Activated CD4-positive, alpha-beta T cell treated with anti-CD3 and anti-CD28 coated beads for 24 hours (primary cell): ENCODE measurements at places on chromosomes 2 and 18.

DNA sequence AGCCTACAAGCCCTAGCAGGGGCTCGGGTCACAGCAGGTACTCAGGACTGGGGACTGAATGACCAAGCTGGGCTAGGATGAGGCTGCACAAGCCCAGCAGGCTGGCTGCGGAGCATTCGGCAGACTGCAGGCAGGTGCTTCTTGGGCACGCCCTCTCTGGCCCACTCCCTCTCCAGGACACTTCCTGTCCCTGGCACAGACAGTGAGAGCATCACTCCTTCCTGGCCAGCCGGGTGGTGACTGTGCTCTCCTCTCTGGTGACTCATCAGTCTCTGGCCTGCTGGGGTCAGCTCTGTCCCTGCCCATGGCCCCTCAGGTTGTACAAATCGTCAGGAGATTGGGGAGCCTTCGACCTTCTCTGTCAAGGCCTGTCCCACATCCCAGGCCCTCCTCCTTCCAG is 22.5 kb downstream of the C1QL2 start:
- DNase-seq, result no peak

- no peak for DNase-seq
Observed at GRCh38 chr2:21944536-21944935, 820.8 kb downstream of the TDRD15 start.

GRCh38 chr2:234107861-234108260 is 57.4 kb downstream of the SPP2 start:
- DNase-seq, result no peak

DNA sequence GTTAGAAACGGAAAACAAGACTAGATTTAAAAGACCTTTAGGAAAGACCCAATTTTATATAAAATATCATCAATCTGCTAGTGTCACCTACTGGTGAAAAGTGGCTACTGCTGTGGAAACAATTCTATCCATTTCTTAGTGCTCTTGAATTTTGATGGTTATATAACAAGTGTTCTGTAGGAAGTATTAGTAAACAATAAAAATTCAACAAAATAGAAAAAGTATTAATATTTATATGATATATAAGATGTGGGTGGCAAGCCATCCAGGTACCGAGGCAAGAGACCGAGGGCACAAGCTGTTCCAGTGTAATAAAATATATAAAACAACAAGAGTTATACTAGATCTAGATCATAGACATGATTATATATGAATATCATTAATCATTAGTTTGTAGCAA is 6.2 kb upstream of the TMEM87B start:
- DNase-seq, result no peak

GRCh38 chr18:58970943-58971790 is 106.5 kb downstream of the ZNF532 start:
- DNase-seq, result no peak

GRCh38 chr2:101063352-101064124 is 61.4 kb downstream of the RPL31 start:
- DNase-seq, result no peak

DNA sequence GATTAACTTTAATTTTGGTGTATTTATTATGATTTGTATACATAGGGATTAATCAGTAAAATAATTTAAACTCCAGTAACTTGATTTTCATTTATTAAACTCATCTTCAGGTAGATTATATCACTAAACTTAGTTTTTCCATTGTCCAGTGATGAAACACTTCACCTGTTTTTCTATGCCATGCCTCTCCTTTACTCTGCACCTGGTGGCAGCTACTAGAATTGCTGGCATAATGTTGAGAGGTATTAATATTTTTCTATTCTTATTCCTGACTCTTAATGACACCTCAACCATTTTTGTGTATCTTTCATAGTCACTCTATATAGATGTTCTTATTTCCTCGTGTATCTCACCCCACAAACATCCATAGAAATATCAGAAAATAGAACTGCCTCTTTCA is 940.3 kb upstream of the CRIM1 start:
- no peak for DNase-seq

DNA sequence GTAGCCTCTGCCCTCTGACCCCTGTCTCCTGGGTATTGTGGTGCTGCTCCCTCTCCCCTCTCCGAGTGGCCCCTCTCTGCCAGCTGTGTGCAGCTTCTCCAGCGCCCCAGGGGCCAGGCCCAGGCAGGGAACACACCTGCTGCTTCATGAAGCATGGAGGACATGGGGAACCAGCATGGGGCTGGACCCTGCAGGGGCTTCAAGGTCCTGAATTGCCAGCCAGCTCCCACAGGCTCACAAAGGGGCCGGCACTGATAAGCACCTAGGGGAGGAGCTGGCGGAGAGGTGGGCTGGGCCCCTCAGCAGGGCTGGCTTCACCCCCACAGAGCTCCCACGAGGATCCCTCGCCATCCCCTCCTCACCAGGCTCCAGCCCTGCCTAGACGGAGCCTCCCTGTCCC is 77.4 kb upstream of the GPC1 start:
- no peak for DNase-seq

- no peak for DNase-seq
Observed at GRCh38 chr2:144986691-144987090, 466.8 kb upstream of the ZEB2 start.

DNA sequence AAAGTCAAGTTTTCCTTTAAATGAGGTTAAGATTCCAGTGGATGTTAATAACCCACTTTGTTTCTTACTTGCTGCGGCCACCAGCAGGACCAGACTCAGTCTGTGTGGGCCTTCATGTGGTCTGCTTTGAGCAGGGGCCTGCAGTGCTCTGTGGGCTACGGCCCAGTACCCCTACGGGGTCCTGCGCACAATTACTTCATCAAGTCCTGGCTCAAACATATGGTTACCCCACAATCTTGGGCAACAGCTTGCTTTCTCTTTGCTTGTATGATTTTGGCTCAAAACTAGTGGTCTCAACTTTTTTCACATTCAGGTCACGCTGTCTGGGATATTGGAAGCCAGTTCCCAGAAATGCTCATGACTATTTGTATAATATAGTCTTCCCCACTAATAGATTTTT is 64.2 kb downstream of the PTPN2 start:
- no peak for DNase-seq

GRCh38 chr2:27809761-27810241 is 38.3 kb downstream of the MRPL33 start:
- no peak for DNase-seq

DNA sequence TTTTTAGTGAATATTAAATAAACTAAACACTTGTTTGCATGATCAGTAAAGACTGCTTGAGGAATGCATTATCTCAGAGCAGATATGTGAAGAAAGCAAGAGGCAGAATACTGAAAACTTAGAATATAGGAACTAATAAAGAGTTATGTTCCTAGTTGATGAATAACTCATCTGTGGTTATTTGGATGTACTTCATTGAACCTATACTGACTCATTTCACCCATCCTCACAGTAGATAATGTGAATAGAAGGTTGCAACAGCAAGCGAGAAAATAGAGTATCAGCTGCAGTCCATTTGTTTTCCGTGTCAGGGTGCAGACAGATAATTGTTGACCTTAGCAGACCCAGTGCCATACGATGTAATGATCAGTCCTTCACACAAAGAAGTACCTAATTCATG is 945.7 kb upstream of the LRRTM1 start:
- DNase-seq, result no peak

DNA sequence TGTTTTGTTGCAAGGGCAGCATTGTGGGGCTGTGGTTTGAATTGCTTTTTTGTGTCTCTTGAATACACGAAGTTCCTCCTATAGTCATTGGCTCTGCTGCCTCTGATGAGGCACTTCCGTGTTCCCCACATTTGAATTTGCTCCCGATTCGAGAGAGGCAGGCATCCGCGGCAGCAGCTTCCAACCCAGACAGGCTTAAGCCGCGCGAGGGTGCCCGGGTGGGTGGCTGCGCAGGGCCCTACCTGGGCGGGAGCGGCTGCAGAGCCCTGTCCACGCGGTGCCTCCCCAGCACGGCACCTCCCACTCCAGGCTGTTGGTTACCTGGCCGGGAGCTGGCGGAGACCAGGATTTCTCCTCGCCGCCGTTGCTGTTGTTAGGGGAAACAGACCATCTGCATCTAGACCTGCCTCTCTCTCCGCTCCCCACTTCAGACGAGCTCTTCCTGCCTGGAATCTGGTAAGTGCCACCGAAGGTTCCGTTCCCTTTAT is 151.3 kb downstream of the NEDD4L start:
- peak; percentile 6 for DNase-seq

GRCh38 chr18:48488388-48488850 is 50.4 kb upstream of the CTIF start:
- DNase-seq, result no peak

DNA sequence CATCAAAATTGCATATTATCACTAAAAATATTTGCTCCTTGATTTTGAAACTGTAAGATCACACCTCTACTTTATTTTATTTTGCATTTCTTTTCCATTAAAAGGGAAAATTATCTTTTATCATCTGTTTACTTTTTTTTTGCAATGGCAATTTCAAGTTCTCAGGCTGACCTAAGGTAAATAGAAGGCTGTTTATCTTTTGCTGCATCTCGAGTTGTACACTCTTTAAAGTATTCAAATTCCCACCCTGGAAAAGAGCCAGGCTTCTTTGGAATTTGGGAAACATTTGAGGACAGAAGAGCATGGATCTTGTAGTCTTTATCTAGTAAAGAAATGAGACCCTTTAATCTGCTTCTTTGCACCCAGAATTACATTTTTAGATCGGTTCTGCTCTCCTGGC is 645.7 kb downstream of the SLC4A3 start:
- DNase-seq, result no peak
